ENCODE measurements at places on chromosomes 7 and 10. TPM values are rescaled to one million over a fixed set of nuclear protein-coding genes. Genes with fewer than 3 reads are reported as not detected.

Gene SMO
- total RNA-seq = 12.1 TPM

Gene UCN3
- total RNA-seq = not detected

Gene GTF2IRD1
- total RNA-seq = 30.6 TPM

Gene TUBAL3
- not detected for total RNA-seq

Gene GPR15LG
- total RNA-seq = not detected

Gene SYT15
- total RNA-seq = 2.2 TPM

Gene METTL27
- total RNA-seq = 16.3 TPM

Gene OPN1SW
- total RNA-seq = not detected

Gene PRSS1
- not detected for total RNA-seq

Gene UNCX
- not detected for total RNA-seq

Gene EGR2
- total RNA-seq = 1.5 TPM

Gene GNG11
- total RNA-seq = 10.7 TPM

Gene SEMA4G
- total RNA-seq = 9.6 TPM

Gene HTR7
- not detected for total RNA-seq

Gene CLDN12
- total RNA-seq = 29.5 TPM

Gene TMEM225B
- 2.6 TPM for total RNA-seq

Gene TMEM270
- total RNA-seq = not detected

Gene LLCFC1
- not detected for total RNA-seq

Gene CDNF
- total RNA-seq = 9.4 TPM

Gene PRRT4
- total RNA-seq = 0.78 TPM

Gene RAB11FIP2
- 52.9 TPM for total RNA-seq

Gene SPAM1
- total RNA-seq = not detected

Gene EBLN1
- total RNA-seq = not detected

Gene WAC
- total RNA-seq = 169 TPM

Gene DUSP5
- total RNA-seq = 7.6 TPM

All from thyroid gland (tissue), 4 donors.